ENCODE measurements at places on chromosomes 12 and 14.

- DNase-seq, result no peak
These were observed 7.3 kb downstream of the SCYL2 start for GRCh38 chr12:100274291-100274690.

DNA sequence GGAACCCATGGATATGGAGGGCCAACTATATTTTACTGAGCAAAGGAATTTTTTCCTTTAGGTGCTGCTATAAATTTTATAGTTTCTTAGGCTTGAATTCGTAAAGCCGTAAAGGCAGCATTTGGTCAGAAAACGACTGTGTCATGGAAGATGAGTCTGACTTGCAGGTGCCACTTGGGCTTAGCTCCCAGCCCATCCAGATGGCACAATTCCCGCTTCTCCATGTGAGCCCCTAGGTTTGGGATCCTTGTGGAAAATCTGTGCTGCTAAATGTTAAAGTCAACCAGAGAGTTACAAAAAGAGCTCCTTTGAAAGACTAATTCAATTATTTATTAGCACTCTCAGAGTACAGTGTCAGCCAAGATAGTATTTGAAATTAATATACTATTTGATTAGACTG, 120.1 kb upstream of the NPAS3 start:
- no peak for DNase-seq

GRCh38 chr14:68652433-68652690, 140.5 kb downstream of the ZFP36L1 start:
- no peak for DNase-seq

DNA sequence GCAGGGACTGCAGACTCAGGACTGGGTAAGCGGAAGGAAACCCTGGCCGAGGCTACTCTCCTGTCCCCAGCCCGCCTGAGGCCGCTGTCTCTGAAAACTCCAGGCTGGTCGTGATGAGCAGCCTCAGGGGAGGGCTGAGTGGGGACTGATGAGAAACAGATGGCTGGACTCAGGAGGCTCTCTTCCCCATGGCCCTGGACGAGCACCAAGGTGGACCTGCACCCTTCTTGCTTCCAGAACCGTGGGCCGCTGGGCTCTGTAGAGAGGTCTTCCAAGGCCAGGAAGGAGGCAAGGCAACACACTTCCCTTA, 1.1 kb downstream of the TEX22 start:
- DNase-seq, result no peak

DNA sequence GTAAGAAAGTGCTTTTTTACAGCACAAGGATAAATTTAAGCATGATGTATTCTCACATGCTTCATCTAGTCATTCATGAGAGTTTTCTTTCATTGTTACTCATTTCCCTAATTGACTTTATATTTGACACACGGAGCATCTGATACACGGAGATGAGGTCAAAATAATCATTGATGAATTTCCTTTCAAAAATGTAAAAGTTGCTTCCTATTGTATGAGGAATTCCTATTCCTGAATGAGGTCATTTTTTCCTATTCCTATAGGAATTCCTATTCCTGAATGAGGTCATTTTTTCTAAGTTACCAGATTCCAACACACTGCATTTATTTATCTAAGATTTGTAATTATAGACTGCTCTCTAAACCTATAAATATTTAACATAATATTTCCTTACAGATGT, 316.7 kb upstream of the KITLG start:
- DNase-seq, result no peak

DNA sequence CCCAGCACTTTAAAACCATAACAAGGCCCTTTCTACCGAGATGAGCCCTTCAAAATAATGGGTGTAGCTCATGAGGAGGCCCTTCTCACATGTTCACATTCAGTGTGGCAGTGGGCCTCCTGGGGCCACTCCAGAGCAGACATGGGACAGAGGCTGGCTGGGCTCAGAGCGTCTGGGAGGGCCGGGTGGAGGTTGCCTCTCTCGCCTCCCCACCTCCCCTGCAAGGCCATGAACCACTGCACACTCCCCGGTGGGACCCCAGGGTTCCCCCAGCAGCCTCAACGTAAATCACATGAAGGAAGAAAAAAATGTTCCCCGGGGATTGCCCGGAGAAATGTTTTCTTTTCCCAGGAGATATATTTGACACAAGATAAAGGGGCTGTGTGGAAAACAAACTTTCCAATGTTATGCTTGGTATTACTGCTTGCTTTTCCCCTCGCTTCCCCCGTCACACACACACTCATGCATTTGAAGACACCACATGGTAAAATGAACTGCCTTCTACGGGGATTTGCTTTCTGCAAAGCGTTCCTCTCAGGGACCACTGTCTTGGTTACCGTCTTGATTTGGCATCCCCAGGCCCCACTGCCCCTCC, 190.7 kb upstream of the CCND2 start:
- no peak for DNase-seq

GRCh38 chr14:101459551-101459900, 101.8 kb upstream of the DIO3 start:
- no peak for DNase-seq

- DNase-seq, result no peak
These were observed 47.9 kb downstream of the NEUROD4 start for GRCh38 chr12:55067701-55068100.

GRCh38 chr12:52900166-52900895, 4.5 kb downstream of the KRT8 start:
- no peak for DNase-seq

- no peak for DNase-seq
These were observed 49.8 kb downstream of the CNTN1 start for GRCh38 chr12:40742041-40742440.

DNA sequence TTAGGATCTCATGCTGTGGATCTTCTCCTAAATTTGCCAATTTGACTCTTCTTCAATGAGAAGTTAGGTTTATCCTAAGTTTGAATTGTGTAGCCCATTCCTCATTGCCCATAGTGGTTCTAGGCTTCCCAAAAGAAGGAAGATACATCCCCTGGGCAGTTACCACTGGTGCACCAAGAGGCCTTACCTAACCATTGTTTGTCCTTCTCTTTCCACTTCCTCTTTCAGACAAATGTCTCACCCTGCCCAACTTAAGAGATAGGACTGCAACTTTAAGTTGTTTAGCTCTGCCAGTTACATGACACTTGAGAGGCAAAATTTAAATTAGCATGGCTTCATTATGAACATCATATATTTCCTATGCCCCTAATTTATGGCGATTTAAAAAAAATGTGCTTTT, 9.4 kb upstream of the KCNH3 start:
- DNase-seq, result no peak

GRCh38 chr12:91033251-91033650, 24.6 kb downstream of the KERA start:
- DNase-seq, result no peak

DNA sequence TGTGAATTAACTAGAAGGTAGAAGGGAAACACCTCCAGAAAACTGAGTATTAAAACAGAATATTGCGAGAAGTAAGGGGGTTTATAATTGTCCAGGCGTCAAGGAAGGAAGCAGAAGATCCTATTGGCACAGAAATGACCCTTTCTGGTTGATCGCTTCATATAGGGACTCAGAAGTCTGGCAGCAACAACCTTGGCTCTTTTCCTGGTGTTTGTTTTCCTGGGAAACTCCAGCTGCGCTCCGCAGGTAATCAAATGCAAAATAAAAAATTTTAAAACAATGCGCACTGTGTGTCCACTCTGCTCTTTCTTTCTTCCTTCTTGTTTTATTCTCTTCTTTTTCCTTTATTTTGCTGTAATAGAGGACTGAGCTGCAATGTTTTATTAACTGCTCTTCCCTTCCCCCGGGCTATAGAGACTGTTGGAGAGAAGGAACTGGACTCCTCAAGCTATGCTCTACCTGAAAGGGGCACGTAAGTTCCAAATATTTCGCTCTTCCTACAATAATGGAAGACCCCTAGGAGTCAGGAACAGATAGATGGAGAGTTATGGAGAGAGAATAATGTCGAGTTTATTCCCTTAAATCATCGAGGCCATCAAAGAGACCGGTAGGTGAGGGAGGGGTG, 737 bp downstream of the SPX start:
- no peak for DNase-seq

GRCh38 chr12:108804271-108804953, 53.0 kb downstream of the SSH1 start:
- DNase-seq, result no peak

DNA sequence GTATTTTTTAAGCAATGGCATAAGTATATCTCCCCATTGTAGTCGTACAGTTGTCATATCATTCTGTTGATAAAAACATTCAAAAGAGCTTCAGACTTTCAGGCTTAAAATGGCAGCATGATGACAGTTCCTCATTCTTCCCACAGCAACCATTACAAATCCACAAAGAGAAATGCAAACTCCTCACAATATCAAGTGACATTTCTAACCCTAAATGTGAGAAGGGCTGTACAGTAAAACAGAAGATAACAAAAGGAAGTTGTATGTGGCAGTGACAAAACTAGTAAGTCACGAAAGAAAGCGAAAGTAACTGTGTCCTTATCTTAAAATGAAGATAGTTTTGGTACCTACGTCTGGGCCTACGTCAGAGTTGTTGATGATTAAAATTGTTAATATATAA, 46.7 kb downstream of the GXYLT1 start:
- no peak for DNase-seq

- DNase-seq, result no peak
These were observed 62.0 kb upstream of the DUSP6 start for GRCh38 chr12:89414322-89414721.

DNA sequence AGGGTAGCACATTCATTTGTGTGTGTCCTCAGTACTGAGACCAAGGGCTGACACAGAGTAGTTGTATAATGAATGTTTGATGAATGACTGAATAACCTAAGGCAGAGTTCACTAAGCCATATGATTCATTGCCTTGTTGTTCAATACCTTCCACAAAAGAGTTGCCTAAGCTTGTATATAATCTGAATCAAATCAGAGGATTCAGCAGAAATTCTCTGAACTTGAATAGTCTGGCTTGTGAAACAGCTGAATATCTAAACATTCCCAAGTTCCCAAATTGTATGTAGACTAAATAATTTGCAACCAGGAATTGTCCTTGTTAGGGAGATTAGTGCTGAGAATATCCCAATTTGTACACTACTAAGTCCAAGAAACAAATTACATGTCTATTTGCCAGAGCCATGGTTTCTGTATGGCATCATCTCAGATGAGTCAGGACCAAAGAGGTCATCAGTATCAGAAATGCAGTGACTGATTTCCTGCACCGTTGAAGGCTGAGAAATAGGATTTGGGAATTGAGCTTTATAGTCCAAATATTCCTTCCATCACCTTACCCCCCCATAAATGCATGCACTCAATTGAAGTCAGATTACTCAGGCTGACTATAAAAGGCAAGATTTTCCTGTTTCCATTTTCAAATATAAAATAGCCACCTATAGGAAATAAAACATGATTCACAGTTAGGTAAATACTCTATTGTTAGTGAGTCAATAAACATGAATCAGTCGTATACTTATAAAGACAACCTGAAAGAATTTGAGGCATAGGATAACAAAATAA, 168.7 kb downstream of the PHLDA1 start:
- no peak for DNase-seq

DNA sequence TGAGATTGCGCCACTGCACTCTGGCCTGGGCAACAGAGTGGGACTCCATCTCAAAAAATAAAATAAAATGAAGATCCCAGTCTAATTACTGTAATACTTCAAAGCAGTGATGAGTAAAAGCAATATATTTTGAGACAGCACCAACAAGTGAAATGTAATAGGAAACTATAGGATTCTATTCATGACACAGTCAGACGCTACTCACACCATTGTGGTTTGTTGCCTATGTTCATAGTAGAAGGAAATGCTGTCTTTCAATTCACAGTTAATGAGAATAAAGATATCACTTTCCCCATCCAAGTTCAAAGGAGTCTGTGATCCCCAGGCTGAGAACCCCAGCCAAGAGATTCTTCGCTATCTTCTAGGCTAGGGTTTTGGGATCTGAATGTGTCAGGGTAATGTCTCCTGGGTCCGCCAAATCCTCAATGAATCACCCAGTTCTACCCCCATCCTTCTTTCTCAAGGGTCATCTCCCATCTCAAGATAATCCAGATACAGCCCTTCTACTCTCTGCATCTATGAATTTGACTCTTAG, 16.6 kb upstream of the DTX1 start:
- DNase-seq, result no peak

- no peak for DNase-seq
These were observed 2.7 kb upstream of the TSPAN31 start for GRCh38 chr12:57741844-57742738.

DNA sequence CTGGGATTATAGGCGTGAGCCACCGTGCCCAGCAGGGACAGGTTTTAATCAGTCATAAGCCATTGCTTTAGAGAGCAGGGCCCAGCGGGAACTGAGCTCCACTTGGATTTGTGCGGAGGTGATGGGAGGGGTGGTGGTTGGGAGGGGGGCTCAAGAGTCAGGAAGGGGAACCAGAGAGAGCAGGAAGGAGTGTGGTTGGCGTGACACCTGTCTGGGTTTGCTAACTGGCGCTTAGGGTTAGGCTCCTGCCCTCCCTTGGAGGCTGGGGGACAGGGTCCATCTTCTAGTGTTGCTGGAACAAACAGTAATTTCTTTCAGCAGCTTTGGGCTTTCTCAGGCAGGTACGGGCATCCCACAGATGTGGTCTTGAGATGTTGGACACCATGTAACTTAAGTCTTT, 7.5 kb upstream of the ALDH2 start:
- DNase-seq, result no peak

DNA sequence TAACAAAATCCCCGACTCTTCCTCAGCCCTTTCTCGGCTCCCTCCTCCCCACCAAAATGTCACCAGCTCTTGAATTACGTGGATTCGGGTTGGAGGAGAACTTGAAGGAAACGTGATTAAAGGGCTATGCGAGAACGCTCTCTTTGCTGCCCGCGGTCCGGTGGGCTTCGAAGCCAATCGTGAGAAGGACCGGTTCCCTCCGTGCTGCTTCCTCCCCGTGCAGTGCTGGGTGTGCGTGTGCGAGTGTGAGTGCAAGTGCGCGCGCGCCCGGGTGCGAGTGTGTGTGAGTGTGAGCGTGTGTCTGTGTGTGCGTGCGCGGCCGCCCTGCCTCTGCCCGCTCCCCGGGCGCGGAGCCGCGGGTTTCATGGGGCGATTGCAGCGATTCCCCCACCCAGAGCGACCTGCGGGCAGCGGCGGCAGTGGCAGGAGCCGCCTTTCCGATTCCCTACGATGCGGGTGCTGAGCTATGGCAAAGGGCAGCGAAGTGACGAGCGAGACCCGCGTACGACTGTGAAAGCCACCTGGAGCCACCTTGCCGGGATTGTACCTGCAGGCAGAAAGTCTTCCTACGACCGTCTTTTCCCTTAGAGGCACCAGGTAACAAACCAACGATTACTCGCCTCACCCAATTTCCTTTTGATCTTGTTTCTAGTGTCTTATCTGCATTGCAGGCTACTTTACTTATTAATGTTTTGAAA, 1.4 kb downstream of the LRFN5 start:
- peak; percentile 67 for DNase-seq
